GM06990 (cell line): ENCODE measurements at places on chromosomes 12 and 14.

DNA sequence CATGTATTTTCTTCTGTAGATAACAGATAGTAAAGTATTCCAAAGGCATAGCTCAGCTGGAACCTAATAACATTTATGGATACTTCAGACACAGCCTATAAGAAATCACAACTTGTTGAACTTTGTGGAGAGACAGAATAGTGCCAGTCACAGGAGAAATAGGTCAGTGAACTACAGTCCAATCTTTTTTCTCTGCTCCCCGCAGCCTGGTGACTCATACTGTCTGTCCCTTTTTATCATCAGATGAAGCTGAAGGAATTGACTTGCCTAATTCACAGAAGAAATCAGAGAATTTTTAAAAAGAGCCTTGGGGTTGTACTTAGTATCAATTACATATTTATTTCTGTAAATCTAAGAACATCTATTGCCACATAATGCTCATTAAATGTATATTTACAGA lies 222.3 kb downstream of the ALG10 start:
- no peak for DNase-seq

DNA sequence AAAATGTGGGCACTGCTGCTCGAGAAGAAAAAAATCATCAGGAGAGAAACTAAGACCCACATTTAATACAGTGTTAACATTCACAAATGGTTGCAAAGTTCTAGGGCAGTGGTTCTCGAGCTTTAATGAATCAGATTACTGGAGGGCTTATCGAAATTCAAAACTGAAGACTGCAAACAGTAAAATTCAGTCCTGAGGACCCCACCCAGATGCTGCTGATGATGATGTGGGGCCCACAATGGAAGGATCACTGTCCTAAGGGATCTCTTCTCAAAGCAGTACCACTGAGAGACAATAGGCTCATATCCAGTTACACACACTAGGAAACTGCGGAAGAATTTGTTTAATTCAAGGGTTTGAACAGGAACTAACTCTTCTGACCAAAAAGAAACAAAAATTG lies 31.4 kb downstream of the DICER1 start:
- DNase-seq: no peak

- no peak for DNase-seq
Measured at GRCh38 chr12:6180268-6181051, 19.7 kb upstream of the CD9 start.

DNA sequence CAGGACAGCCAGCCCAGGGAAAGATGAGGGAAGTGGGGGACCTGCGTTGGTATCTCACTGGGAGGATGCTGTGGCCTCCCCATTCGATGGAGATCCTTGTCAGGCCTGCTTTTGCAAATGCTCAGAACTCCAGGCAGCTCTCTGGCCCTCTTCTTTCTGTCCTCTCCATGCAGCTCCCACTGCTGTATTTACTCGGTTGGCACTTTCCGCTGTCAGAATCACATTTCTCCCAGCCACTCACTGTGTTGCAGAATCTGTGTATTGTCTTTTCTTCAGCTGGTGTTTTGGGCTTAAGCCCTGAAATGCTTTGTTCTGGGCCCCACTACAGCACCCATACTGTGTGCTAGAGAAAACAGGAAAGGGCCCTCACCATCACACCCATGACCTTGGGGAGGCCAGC lies 401.1 kb downstream of the RGS6 start:
- no peak for DNase-seq

GRCh38 chr12:91870872-91871707 lies 274.6 kb downstream of the BTG1 start:
- DNase-seq: no peak

DNA sequence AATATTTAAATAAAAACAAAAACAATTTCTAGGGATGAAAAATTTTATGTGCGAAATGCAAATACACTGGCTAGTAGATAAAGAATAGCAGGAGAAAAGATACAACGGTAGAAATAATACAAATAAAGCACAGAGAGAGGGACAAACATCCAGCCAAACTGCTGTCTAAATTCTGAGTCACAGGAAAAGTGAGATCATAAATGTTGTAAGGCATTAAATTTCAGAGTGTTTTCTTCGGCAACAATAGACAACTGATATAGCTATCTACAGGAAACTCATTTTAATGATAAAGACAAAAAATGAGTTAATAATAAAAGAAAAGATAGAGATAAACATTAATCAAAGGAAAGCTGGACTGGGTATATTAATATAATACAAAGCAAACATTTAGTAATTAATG lies 122.2 kb downstream of the NTS start:
- DNase-seq: no peak

DNA sequence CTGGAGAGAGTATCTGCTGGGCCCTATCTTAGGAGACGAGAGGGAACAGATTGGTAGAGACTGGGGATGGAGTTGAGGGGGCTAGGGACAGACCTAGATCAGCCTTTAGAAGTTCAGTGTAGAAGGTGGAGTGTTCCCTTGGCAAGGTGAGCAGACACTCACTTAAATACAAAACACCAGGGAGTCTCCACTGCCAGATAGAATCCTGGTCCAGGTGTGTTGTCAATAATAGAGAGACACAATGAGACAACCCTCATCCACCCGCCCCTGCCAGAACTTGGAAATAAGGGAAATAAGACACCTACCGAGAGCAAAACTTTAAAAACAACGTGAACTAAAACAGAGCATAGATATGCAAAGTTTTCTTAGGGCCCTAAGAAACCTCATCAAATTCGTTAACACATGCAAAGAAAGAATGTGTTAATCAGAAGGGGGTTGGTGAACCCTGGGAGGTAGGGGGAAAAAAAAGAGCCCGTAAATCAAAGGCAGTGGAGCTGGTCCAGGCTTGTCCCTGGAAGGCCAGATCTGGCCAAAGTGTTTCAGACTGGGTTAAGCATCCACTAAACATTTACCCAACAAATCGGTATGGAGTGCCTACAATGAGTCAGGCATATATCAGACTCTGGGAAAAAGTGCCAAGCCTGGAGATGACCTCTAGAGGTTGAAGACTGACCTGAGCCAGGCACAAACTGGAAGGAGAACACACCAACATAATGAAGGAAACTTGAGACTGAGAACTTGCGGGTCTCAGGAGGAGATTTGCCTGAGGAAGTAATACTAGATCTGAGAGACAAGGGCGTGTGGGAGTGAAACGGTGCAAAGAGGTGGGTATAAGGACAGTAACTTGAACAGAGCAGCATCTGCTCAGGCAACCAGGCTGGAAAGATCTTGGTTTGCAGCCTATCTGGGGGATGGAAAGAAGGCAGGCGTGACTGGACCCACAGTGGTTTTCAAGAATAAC lies 37.0 kb upstream of the OTX2 start:
- DNase-seq: no peak

DNA sequence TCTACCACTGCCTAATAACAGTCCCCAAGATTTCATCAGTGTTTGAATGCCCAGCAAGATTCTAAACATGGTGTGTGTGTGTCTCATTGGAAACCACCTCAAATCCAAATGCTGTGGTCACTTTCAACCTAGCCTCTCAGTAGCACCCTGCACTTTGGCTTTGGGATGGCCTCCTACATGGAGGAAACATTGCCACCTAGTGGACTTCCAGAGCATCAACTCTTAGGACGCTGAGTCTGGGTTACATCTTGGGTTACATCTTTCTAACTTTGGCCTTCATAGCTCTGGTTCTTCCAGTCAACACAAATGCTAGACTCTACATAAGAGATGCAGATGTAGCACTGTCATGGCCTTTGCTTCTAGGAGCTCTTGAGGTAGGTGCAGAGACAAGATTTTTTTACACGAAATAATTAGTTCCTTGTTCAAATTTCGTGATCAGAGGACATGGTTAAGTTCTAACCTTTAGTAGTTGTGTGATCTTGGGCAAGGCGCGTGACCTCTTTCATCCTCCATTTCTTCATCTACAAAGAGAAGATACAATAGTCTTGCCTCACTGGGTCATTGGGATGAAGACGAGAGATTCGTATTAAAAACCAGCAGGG lies 113.5 kb upstream of the VASH1 start:
- no peak for DNase-seq

DNA sequence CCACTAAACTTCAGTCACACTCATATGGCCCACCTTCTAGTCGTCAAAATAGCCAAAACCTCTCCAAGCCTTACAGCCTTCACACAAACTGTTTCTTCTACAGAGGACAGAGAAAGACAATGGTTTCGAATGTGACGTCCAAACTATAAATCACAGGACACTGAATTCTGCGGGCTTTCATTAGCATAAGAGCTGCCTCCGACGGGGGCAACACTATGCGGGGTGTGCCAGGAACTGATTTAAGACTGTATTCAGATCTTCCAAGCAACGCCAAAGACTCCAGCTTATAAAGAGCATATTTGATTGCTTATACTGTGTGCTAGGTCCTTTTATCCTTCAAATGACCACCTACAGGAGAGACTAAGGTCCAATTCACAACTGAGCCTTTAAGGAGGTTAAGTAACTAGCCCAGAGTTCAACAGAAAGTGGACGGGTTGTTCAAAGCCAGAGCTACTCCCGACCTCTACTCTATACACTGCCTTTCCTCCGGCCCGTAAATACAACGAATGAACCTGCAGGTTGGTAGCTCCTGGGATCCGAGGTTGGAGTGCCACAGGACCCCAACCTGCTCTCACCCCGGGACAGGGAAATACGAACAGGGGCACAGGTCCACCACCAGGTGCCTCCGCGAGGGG lies 575 bp downstream of the L2HGDH start:
- DNase-seq: peak; percentile 10

DNA sequence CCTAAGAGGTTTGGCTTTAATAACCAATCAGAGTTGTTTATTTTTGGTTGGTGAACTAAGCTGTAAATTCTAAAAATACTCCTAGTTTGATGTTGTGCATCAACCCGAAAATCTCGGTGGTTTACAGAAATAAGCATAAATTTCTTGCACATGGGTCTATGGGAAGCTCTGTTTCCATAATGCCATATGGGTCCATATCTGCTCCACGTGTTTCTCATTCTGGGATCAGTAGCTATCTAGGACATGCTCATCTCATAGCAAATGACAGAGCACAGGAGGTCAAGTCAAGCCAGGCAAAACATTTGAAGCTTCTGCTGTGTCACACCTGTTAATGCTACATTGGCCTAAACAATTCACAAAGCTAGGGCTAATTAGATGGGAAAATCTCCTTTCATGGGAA lies 23.1 kb downstream of the NUP37 start:
- DNase-seq: no peak

DNA sequence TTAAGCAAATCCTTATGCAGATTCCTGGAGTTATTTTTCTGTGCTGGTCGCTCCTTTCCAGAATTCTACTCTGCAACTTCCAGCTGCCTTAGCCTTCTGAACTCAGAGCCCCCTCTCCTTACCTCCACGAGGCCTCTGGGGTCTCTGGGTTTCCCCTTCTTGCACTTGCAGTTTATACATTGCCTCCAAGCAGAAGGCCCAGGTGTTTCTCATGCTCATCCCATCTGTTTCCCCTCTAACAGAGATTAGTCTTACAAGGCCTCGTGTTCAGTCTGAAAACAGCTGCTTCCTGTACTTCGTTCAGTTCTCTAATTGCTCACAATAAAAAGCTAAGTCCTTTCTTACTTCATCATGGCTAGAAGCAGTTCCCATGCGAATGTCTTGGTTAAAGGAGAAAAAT lies 134.4 kb upstream of the FGD4 start:
- peak; percentile 48 for DNase-seq

DNA sequence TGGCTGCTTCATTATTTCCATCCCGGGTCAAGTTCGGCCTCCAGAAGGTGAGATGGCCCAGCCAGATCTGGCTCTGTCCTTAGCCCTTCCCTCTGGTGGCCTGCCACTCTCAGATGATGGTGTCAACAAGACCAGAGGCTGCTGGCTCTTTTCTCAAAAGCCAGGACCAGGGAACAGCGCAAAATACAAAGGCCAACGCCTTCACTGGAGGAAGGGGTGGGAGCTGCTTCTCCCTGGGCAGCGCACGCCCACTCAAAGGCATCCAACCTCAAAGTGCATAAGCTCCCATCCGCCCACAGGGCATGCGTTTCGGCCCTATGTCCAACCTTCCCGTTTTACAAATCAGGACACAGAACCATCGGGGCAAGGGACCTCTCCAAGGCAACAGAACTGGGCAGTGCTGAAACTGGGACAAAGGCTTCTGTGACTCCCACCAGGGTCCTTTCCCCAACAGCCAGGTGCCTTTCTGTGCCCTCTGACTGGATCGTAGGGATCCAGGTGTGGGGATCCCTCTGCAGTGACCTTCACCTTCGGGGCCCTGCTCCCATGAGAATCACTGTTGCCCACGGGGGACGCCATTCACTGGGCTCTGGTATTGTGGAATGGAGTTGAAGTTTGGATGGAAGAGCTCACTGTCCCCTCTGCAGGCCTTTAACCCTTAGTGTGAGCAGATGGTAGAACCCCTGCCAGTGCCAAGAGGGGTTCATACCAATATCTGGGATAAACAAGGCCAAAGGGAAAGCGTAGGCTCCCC lies 76.8 kb downstream of the NINJ2 start:
- no peak for DNase-seq

DNA sequence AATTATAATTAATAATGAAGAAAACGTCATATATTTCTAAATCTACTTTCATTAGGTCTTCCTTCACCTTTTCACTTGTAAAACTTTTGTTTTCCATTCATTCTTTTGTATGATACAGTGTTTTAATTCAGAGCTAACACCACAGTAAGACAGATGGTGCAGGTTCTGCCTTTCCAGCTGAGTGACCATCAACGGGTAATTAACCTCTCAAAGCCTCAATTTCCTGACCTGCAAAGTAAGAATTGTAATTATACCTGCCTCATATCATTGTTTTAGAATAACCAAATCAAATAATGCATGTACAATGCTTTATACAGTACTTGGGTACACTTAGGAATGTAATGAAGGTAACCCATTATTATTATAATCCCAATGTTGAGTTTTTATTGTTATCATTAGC lies 157.6 kb downstream of the FOXA1 start:
- DNase-seq: no peak

DNA sequence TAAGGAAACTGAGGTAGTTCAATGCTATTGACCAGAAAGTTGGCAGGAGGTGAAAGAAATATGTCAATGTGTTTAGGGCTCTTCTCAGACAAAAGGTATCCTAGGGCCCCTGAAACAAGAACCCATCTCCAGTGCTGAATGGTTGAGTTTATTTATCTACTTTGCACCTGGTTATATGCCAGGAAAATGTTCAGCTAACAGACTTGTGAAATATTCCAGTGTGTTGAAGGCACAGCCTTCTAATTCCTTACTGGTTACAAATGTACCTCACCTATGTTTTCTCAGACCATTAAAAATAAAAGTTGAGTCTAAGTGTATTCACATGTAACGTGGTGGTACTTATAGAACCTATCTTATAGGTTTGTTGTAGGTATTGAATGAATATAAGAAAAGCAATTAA lies 511.7 kb upstream of the SEL1L start:
- DNase-seq: no peak

- no peak for DNase-seq
Measured at GRCh38 chr14:72478471-72478893, 415.4 kb downstream of the DPF3 start.

- DNase-seq: no peak
Measured at GRCh38 chr12:124403273-124403672, 108.4 kb downstream of the RFLNA start.

DNA sequence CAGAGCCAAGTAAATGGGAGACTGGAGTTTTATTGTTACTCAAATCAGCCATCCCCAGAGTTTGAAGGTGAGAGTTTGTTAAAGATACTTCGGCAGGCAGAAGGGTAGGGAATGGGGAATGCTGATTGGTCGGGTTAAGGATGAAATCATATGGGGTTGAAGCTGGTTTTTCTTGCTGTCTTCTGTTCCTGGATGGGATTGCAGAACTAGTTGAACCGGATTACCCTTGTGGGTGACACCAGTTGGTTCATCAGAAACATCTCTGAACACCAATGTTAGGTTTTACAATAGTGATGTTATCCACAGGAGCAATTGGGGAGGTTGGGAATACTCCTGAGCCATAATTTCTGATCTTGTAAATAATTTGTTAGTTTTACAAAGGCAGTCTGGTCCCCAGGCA lies 18.7 kb upstream of the SMCO2 start:
- DNase-seq: no peak
